Stimulated activated CD4-positive, alpha-beta T cell treated with anti-CD3 and anti-CD28 coated beads, Interleukin-4, amount 100 ng/mL, for 24 hours (primary cell): ENCODE measurements at places on chromosomes 11 and 22.

DNA sequence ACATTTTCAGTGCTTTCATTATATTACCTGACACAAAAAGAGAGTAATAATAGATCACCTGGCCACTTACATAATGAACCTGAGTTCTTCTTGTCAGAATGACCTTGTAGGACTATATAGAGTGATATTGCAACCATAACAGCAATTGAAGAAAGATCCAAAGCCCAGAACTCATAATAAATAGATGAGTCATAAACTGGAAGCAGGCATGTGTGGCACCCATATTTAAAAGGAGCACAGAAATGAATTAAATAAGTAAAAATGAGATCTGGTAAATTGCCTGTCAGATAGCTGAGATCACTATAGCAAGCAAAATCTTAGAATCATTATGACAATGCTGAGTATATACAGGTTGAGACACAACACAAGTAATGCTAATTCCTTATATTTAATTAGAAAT lies 331.8 kb downstream of the AASDHPPT start:
- DNase-seq: no peak

DNA sequence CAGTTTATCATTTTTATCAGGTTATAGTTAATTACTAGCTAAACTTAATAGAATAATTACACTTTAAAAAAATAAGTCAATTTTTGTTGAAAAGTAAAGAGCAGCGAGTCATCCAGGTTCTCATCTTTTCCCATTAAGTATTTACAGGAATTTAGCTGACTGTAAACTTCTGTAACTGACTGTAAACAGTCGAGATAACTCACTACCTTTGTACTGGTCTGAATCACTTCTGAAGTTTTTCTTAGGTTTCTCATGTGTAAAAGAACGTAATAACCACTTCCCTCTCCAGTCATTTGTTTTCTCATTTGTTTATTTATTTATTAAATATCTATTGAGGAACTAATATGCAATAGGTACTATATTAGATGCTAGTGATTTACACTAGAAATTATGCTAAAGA lies 270.8 kb downstream of the DYNC2H1 start:
- DNase-seq: no peak

GRCh38 chr11:7591987-7592386 lies 78.2 kb downstream of the PPFIBP2 start:
- no peak for DNase-seq

DNA sequence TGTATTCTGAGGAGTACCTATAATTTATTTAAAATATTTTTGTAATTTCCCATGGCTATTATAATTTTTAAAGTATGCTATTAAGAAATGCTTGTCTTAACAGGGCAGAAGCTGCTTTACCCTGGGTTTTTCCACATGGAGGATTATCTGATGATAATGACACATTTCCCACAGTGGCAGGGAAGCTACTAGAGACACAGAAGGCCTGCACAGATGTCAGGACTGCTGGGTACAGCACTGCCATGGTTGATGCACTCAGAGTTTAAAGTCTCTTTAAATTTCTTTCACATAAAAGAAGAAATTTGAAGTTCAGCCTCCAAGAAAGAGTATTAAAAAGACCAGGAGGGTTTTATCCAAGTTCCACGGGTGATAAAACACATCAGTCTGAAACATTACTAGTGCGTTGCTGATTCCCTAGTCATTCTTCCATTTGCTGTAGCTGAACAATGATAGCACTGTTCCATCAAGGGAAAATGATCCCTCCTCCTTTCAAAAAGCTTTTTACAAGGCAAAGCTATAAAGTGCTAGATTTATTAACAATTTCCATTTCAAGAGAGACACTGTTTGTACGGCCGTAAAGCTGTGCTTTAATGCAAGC lies 363.0 kb downstream of the CNTN5 start:
- no peak for DNase-seq

DNA sequence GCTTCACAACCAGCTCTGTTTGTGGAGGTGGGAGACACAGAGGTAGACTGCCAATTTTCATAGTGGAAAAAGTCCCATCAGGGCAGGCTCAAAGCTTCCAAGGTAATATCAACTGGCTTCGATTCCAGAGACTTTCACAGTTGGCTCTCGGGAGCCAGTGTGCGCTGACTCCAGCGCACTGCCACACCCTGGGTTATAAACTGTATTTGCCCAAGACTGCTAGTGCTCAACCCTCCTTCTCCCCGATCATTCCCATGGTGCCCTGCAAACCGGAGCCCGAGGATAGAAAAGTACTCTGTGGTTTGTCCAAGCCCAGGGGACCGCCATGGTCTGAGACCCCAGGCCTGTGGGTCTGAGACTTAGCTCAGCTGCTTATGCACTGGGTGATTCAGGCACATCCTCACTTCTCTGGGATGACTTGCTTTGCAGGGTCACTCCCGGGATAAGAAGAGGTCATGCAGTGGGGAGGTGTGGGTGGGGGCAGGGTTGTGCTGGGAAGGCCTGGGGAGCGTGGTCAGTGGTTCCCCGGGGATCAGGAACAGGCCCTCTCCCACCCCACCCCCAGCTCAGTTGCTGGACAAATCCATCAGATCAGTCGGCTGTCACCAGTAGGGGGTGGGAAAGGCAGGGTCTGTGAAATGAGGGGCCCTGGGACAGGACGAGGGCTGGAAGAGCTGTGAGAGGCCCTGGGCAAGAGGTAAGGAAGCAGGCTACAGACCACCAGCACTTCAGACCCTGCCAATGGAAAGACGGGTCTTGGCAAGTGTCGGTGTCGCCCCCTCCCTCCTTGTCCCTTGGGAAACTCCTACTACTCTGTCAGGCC lies 26.7 kb upstream of the PICK1 start:
- DNase-seq: no peak
